ENCODE measurements at places on chromosomes 3 and 15. TPM values are rescaled to one million over a fixed set of nuclear protein-coding genes. Genes with fewer than 3 reads are reported as not detected.

DNA sequence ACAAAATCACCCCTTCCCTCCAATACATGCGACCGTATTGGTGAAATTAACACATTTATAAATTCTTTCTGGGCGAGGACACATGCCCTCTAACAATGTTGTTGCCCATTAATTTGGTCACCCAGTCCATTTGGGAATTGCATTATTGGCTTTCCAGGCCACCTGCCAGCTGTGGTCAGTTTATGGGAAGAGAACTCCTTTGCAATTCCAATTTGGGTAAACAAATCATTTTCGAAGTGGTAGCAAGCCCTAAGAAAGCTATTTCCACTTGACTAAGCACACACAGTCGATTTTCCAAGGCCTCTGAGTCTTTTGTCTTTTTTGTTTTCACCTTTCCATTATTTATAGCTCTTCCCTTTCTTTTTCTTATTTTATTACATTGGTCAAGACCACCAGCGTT, 362.3 kb upstream of the RGMA start:
- no peak for DNase-seq
- H3K36me3 ChIP-seq: no peaks in the 10 kb centered on the region
- H3K27ac ChIP-seq: no peak overlapping the region
- H3K4me3 ChIP-seq: no peak overlapping the region
- no peaks in the 10 kb centered on the region for H3K4me1 ChIP-seq
- H3K27me3 ChIP-seq: no peaks in the 10 kb centered on the region

THPO gene
- total RNA-seq: 0.52 TPM

DNA sequence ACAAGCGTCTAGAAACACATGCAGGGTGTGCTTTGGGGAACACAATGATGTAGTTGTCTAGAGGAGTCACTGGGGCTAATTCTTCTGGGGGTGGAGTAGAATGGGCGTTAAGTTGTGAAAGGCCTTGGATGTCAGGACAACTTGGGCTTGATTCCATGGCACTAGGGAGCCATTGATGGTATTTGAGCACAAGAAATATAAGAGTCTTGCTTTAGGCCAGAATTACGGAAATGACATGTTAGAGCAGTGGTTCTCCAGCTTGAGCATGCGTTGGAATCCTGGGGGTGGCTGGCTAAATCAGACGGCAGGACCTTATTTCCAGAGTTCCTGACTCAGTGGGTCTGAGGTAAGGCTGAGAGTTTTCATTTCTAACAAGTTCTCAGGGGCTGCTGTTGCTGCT, 29.2 kb upstream of the SMAD6 start:
- H3K36me3 ChIP-seq: no peaks in the 10 kb centered on the region

DNA sequence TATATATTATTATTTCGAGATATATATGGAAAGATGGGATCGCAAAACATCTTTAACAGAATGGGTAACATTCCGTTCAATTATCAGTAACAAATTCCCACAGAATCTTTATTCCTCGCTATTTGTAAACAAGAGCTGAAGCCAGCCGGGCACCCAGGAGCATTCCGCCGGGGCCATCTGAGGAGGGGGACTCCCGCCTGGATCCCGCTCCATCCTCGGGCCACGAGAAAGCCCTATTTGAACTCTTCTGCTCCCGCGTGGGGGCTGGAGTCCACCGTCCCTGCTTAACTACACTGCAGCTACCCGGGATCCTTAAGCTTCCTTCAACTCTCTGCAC, 687 bp downstream of the GPR176 start:
- no peak overlapping the region for H3K27ac ChIP-seq
- DNase-seq: no peak
- no peaks in the 10 kb centered on the region for H3K36me3 ChIP-seq
- no peaks in the 10 kb centered on the region for H3K4me1 ChIP-seq

PLA2G4E gene
- not detected for total RNA-seq

DNA sequence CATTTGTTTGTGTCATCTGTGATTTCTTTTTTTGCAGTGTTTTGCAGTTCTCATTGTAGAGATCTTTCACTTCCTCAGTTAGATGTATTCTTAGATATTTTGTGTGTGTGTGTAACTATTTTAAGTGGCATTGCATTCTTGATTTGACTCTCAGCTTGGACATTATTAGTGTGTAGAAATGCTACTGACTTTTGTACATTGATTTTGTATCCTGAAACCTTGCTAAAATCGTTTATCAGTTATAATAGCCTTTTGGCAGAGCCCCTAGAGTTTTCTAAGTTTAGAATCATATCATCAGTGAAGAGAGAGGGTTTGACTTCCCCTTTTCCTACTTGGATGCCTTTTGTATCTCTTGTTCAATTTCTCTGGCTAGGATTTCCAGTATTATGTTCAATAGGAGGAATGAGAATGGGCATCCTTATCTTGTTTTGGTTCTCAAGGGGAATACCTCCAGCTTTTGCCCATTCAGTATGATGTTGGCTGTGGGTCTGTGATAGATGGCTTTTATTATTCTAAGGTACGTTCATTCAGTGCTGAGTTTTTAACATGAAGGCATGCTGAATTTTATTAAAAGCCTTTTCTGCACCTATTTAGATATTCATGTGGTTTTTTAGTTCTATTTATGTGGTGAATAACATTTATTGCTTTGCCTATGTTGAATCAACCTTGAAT, 211.7 kb downstream of the MBNL1 start:
- DNase-seq: no peak
- H3K27me3 ChIP-seq: no peaks in the 10 kb centered on the region
- H3K36me3 ChIP-seq: no peaks in the 10 kb centered on the region
- H3K4me3 ChIP-seq: no peak overlapping the region
- H3K4me1 ChIP-seq: no peaks in the 10 kb centered on the region
- no peak overlapping the region for H3K27ac ChIP-seq

DNA sequence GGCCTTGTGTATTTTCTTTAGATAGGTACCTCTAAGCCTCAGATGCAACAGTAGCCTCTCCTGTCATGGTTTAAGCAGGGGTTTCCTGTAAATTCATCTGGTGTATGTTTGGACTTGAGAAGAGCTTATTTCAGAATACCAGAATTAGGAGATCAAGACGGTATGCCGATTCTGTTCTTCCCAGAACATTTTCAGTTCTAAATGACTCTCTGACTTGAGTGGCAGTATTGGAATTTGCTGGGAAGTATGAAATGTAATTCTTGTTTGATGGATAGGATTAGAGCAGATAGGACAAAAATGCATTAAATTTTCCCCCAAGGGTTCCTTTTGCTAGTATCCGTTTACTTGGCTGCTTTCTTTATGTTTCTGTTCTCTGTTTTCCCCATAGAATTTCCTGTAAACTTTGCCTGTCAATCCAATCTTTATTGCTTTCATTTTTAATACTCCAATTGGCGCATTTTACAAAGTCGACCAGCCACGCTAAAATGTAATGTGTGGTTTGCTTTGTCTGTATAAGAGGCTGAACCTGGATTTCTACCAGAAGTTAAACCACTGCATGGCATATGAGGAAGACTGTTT, 612.2 kb downstream of the RBMS3 start:
- H3K27ac ChIP-seq: no peak overlapping the region
- no peak overlapping the region for H3K4me3 ChIP-seq

DNA sequence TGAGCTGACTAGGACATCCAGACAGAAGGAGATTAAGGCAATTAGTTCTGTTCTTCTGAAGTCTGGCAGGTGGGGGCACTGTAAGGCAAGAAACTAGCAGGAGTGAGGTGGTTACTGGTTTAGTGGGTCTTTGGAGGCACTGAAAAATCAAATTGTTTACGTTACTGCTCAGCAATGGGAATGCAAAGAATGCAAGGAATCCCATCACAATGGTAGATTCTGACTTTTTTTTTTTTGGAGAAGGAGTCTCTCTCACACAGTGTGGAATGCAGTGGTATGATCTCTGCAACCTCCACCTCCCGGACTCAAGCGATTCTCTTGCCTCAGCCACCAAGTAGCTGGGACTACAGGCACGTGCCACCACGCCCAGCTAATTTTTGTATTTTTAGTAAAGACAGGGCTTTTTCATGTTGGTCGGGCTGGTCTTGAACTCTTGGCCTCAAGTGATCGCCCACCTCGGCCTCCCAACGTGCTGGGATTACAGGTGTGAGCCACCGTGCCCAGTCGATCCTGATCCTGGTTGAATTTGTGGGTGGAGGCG, 16.4 kb downstream of the FAM107A start:
- peak; percentile 95 for DNase-seq
- H3K4me3 ChIP-seq: no peak overlapping the region
- H3K36me3 ChIP-seq: no peaks in the 10 kb centered on the region
- H3K27me3 ChIP-seq: no peaks in the 10 kb centered on the region
- H3K4me1 ChIP-seq: peaks cover 3% of the 10 kb centered on the region

All from endodermal cell (in vitro differentiated cells).